ENCODE measurements at places on chromosomes 2 and 18.

DNA sequence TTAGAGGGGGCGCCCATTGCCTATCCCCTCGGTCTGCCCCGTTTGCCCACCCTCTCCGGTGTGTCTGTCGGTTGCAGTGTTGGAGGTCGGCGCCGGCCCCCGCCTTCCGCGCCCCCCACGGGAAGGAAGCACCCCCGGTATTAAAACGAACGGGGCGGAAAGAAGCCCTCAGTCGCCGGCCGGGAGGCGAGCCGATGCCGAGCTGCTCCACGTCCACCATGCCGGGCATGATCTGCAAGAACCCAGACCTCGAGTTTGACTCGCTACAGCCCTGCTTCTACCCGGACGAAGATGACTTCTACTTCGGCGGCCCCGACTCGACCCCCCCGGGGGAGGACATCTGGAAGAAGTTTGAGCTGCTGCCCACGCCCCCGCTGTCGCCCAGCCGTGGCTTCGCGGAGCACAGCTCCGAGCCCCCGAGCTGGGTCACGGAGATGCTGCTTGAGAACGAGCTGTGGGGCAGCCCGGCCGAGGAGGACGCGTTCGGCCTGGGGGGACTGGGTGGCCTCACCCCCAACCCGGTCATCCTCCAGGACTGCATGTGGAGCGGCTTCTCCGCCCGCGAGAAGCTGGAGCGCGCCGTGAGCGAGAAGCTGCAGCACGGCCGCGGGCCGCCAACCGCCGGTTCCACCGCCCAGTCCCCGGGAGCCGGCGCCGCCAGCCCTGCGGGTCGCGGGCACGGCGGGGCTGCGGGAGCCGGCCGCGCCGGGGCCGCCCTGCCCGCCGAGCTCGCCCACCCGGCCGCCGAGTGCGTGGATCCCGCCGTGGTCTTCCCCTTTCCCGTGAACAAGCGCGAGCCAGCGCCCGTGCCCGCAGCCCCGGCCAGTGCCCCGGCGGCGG lies 1.7 kb downstream of the MYCN start:
- DNase-seq, result peak; percentile 24

DNA sequence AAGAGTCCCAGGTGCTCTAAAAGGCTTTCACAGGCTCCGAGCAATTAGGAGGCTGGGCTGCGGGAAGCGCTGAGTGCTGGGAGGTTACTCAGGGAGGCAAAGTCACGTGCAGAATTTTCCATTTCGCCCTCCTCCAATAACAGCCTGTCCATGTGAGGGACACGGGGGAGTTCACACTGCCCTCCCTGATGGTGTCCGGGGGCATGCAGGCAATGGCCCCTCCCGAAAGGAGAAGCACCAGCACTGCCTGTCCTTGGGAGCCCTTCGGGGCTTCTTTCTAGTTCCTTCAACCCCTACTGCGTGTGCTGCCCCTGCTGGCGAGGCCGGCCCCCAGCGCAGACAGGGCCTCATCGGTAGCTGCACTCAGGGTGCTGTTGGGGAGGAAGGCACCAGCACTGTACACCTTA lies 63.1 kb upstream of the HPCAL1 start:
- DNase-seq, result no peak

GRCh38 chr2:79882548-79882947 lies 369.7 kb downstream of the CTNNA2 start:
- DNase-seq, result no peak

DNA sequence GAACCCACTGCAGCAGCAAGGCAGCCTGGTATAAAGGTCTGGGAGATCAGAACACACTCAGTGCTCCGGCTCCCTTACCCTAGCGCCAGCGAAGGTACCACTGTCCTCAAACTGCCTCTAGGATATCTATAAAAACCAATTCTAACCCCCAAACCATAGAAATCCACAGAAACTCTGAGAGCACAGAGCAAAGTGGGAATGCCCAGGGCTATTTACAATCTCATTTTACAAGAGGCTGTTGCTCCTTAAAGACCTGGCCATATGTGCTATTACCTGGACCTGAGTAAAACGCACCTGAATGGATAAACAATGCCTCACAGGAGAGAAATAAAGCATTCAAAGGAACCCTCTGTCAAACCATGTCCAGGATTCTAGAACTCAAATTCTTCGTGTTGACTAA lies 4.3 kb downstream of the STK39 start:
- no peak for DNase-seq

DNA sequence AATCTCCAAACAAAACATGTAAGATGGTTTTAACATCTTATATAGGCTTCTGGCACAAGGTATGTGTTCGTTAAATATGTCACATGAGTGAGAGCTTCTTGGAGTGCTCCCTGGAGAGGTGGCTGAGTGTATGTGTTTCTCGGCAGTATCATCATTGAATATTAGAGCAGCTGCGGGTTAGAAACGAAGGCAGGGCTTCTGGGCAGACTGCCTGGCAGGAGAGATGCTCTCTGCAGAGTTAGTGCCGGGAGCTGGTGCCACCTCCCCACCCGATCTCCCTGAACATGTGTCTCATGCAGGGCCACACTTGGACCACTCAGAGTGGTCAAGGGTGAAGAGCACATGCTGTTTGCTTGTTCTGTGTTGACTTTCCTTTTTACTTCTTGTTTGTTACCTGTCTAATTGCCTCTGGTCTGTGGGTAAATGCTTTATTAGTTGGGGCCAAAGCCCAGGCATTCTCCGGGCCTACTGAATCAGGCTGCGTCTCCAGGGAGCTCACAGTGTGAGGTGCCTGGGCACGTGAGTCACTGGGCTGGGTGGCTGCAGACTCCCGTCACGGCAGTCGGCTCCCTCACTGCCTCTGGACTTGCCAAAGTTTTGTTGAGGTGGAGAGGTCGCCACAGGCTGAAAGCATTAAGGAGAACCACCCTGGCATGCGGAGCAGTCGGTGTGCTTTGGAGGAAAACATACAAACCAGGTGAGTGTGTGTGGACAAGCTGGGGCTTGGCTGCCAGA lies 246.6 kb downstream of the FHOD3 start:
- no peak for DNase-seq

GRCh38 chr18:79386547-79386946 lies 9.2 kb upstream of the NFATC1 start:
- DNase-seq, result no peak

DNA sequence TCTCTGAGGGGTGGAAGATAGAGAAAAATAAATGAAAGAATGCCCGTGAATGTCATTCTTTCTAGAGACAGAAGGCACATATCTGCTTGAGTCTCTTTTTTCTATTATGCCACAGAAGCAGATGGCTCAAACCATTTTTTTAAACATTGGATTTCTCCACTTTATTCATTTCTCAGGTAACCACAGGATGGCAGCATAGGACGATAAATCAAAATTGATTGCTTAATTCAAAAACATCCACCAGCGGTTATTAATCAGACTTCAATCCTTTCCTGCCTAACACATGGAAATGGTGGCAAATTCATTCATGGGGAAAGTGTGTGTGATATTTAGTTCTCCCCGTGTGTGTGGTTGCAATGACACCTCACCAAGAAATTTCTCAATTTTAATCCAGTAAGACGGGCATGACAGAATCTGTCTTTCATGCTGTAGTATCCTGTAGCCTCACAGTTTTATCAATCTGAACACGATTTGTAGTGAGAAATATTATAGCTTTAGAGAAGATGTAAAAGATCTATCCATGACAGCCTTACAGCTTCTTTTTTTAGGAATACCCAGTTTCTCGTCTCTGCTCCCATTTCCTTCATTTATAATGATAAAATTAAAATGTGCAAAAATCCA lies 72.2 kb downstream of the DSC3 start:
- no peak for DNase-seq

DNA sequence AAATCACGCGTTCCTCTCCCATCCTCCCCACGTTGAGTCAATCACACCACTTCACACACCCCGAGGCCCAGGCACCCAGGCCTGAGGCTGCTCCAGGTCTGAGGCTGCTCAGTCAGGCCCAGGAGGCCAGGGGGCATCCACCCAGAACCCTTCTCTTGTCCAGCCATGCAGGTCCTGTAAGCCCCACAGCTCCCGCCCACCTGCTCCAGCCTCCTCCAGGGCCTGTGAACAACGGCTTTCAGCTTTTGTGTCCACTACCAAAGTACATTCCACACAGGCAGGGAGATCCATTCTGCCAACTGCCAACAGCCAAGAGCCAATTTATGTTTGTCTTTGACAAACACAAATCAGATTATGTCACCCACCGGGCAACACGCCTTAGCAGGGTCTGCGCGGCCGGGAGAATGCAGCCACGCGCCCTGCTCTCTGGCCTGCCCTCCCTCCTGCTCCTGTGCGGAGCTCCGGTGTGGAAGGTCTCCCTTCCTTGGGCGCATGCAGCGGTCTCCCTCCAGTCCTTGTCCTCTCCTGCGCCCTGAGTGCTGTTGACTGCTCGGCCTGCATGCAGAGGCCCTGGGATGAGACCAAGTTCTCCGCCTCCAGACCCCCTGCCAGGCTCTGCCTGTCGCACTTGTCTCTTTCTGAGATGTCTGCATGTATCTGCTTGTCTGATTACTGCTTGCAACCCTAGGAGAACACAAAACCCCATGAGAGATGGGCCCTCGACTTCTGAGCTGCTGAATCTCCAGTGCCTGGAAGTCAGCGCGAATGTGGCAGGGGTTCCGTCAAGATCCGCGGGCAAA lies 146.6 kb downstream of the ZNF516 start:
- DNase-seq, result no peak

GRCh38 chr2:186696290-186696689 lies 2.4 kb downstream of the FAM171B start:
- DNase-seq, result no peak

GRCh38 chr2:47270421-47270820 lies 115.3 kb upstream of the STPG4 start:
- DNase-seq, result no peak

DNA sequence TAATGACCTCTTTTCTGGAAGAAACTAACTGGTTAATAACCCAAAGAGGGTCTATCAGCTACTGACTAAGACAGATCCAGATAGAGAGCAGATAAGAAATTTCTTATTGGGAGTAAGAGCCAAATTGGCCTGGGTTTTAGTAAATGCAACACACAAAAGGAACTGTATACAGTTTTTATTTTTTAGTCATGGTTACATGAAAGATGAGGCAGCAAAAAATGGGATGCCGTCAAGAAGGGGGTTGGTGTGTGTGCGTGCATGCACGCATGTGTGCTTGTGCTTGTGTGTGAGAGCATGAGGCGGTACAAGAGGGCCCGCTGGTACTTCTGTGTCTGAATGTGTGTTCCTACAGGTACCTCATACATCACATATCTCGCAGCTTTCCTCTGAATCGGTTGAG lies 466.2 kb upstream of the HNRNPA3 start:
- DNase-seq, result no peak

DNA sequence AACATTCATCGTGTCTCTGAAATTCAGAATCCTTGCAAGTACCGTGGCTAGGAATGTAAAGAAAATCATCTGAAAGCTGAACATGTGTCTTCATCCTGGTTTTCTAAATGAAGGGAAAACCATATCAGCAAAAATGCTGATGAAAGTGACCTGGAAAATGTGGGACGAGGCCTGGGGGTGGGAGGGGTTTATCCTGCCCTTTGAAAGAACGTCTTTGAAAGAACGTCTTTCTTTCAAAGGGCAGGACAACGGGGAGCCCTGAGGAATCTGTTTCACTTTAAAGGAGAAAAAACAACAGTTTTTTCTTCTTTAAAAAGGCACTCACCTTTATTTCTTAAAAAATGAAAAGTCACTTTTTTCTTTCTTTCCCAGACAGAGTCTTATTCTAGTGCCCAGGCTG lies 185.2 kb downstream of the ALPK2 start:
- DNase-seq, result no peak

GRCh38 chr2:8399731-8400130 lies 282.1 kb upstream of the ID2 start:
- DNase-seq, result no peak

- no peak for DNase-seq
These were observed 471.0 kb upstream of the HNMT start for GRCh38 chr2:137493261-137493660.

DNA sequence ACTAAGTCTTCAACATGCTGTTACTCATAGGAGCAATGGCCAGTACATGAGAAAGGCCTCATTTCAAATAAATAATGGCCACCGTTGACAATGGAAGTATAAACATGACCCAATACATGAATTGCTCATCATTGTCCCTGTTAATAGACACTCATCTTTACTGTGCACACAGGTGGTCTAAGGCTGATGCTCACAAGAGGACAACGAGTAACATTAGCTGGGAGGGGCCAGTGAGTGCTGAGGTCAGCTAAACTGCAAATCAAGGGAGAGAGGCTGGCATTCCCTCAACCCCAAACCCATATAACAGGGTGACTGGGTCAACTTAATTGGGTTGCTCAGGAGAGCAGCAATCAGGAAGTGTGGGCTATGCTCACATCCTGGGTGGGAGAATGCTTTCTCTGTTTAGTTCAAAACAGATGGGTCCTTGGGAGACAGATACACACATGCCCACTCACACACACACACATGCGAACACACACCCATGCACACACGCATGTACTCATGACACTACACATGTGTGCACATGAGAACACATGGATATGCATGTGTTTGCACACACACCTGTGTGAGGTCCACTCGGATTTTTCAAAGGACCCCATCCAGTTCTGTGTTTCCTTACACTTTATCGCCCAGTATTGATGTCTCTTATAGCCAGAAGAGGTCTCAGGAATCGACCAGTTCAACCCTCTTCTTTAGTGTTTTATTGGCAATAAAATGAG lies 172.0 kb downstream of the INHBB start:
- no peak for DNase-seq

GRCh38 chr2:207891086-207891844 lies 121.6 kb upstream of the FZD5 start:
- no peak for DNase-seq

DNA sequence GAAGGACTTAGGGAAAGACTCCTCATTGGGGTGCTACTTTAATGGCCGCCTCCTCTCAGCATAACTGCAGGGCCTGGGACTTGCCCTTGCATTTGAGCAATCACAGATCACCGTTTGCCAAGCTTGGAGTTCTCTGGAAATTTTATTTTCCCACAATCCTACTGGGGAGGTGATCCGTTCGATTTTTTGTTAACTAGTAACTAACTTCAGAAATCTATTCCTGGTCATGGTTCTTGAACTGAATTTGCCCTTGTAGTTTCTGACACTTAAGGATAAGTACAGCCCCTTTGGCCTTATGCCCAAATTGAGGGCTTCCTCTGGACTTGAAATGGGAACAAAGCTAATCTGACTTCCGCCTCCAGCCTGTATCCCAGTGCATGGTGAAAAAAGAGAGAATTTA lies 60.5 kb upstream of the ST3GAL5 start:
- DNase-seq, result no peak

- no peak for DNase-seq
These were observed 169.4 kb downstream of the SMAD7 start for GRCh38 chr18:48781163-48781987.

DNA sequence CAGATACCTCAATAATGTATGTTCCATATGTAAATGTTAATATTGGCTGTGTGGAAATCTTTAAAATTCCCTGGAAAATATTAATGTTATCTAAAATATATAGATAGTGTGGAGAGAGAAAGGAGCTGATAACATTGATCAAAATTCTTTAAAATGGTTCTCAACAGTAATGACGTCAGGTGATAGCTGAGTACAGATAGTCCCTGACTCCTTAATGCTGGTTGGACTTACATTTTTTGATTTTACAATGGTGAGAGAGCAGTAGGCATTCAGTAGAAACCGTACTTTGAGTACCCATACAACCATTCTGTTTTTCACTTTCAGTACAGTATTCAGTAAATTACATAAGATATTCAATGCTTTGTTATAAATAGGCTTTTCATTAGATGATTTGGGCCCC lies 146.6 kb downstream of the GALNT3 start:
- DNase-seq, result no peak
